ENCODE measurements at places on chromosomes 7 and 10.
A peak's percentile ranks its signal among the peaks of the same experiment; 100 is the strongest.

DNA sequence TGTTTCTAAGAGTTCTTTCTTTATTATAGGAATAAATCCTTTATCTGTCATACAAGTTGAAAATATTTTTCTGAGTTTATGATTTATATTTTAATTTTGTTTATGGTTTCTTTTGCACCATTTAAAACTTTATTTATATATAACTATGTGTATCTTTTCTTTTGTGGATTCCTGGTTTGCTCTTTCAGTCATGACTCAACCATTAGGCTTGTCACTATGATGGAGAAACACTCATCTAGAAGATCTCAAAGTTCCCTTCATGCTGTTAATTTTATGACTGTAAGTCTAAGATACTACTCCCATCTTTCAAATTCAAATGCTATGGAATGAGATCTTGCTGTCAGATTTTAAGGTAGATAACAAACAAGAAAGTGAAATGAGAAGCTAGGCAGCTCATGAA, 199.5 kb downstream of the INHBA start:
- DNase-seq: no peak

DNA sequence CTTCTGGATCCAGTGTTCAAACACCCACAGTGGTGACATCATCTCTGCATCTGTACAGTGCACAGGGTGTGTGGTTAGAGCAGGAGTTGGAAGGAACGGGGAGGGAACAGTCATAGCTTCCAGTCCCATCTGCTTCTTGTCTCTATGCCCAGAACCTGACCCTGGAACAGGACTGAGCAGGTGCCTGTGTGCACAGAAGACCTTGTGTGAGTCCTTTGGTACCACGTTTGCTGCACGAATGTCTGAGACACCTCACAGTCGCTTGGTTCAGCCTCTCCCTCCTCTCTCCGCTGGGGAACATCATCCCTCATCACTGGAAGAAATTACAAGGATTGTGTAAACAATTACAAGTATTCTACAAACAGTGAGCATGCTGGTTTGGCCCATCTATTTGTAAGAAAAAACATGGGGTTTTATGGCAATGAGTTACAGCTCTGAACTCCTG, 243.0 kb upstream of the KLF6 start:
- DNase-seq: no peak

- DNase-seq: peak; percentile 70
Observed at GRCh38 chr7:16695621-16696237, 49.7 kb downstream of the BZW2 start.

GRCh38 chr7:27170426-27171324, 3.4 kb downstream of the HOXA10 start:
- DNase-seq: no peak

GRCh38 chr7:84042110-84042539, 152.5 kb downstream of the SEMA3A start:
- peak; percentile 18 for DNase-seq

DNA sequence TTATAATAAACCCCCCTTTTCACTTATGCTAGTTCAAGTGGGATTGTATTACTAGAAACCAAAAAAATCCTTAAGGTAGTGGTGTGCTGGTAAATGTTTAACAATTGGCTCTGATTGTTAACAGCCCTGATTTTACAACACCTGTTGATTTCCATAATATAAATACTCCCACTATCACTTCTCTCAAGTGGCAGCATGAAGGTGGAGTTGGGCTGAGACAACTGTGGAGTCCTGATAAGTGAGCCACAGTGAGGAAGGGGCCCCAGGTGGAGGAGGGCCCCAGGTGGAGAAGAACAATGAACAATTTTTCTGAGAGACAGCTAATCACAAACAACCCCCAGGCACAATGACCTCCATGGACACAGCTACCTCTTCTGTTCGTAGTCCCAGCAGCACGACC, 26.4 kb downstream of the SSMEM1 start:
- DNase-seq: no peak

DNA sequence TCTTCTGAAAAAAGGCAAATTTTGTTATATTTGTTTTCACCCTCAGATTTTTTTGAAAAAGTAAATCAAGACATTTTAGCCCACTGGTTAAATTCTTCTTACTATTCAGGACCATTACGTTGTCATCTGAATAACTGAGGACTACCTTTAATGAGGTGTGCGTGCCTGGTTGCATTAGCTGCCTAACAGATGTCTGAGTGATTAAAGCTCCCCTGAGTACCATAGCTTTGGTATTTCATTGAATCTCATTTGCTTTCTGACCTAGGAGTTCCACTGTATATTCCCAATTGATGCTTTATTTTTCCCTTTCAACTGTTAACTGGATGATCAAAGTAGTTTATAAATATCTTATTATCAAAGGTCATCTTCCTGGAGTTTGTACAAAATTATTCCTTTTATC, 410.0 kb upstream of the SEMA3D start:
- no peak for DNase-seq

- peak; percentile 90 for DNase-seq
Observed at GRCh38 chr7:150404805-150405583, 25.9 kb downstream of the ZNF775 start.

- DNase-seq: no peak
Observed at GRCh38 chr7:157270060-157270444, 66.8 kb upstream of the DNAJB6 start.

DNA sequence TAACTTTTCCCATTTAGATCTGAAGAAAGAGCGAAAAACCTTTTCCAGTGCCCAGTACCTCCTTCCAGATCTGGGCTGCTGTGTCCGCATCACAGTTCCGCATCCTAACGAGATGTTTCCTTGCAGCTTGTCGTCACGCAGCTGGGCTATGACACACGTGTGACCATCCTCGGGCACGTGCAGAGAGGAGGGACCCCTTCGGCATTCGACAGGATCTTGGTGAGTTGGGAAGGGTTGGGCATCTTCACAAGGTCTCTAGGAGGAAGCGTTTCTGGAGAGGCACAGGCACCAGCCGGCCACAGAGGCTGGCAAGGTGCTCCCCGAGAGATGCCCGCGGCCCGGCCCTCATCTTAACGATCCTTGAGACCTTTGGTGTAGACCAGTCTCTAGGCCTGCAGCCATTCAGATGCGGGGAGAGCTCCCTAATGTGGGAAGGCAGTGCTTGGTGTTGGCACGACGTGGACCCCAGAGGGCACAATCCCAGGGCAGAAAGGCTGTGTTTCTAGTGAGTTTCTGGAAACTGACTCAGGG, 41.3 kb downstream of the PFKP start:
- no peak for DNase-seq

- no peak for DNase-seq
Observed at GRCh38 chr10:97023401-97024167, 162.2 kb downstream of the SLIT1 start.

GRCh38 chr7:106572394-106573124, 88.4 kb downstream of the CCDC71L start:
- no peak for DNase-seq

All from kidney (tissue), 22 donors.